ENCODE measurements at places on chromosomes 12 and 14.

- no peak for DNase-seq
These were observed 315.0 kb downstream of the SEC23A start for GRCh38 chr14:38788060-38788459.

GRCh38 chr12:113676547-113676946, 204.9 kb upstream of the LHX5 start:
- no peak for DNase-seq

DNA sequence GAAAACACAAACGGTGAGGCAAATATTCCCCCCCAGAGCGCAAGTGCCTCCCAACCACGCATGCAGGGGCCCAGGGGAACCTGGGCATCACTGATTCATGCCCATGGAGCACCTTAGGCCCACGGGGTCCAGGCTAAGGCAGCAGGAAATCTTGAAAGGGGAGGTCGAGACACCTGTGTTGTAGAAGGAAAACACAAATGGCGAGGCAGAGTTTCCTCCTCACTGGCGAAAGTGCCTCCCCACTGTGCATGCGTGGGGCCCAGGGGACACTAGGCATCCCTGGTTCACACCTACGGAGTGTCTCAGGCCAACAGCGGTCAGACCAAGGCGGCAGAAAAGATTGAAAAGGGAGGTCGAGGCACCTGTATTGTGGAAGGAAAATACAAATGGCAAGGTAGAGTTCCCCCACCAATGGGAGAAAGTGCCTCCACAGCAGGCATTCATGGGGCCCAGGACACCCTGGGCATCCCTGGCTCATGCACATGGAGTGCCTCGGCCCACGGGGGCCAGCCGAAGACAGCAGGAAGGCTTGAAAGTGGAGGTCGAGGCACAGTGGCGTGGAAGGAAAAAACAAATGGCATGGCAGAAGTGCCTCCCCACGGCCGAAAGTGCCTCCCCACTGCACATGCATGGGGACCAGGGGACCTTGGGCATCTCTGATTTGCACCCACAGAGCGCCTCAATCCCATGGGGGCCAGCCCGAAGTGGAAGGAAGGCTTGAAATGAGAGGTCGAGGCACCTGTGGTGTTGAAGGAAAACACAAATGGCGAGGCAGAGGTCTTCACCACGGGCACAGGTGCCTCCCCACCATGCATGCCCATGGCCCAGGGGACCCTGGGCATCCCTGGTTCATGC, 368.8 kb downstream of the ALG10 start:
- no peak for DNase-seq

DNA sequence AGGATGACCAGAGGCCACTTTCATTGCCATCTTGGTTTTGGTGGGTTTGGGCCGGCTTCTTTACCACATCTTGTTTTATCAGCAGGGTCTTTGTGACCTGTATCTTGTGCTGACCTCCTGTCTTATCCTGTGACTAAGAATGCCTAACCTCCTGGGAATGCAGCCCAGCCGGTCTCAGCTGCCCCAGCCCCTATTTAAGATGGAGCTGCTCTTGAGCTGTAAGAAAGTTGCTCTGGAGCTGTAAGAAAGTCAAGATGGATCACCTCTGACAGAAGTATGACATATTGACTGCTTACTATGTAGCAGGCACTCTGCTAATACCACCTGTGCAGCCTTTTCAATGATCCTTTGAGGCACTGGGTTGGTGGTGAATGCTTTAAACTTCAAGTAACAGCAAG, 52.1 kb downstream of the RIN3 start:
- no peak for DNase-seq

DNA sequence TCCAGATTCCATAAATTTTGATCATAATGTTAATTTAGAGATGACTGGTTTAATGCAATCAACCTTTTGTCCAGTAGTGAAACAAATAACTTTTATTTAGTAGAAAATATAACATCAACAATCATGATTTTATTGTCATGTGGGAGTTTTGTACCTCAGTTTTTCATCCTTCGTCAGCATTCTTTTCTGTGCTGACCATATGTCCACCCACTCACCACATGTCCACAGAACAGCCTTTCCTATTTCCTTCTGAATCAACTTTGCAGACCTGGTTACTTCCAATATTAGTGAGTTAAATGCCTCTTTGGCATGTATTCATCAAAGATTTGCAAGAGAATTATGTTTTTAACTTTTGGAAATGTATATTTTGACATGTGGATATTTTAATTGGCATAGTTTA, 36.8 kb upstream of the CNTN1 start:
- no peak for DNase-seq

DNA sequence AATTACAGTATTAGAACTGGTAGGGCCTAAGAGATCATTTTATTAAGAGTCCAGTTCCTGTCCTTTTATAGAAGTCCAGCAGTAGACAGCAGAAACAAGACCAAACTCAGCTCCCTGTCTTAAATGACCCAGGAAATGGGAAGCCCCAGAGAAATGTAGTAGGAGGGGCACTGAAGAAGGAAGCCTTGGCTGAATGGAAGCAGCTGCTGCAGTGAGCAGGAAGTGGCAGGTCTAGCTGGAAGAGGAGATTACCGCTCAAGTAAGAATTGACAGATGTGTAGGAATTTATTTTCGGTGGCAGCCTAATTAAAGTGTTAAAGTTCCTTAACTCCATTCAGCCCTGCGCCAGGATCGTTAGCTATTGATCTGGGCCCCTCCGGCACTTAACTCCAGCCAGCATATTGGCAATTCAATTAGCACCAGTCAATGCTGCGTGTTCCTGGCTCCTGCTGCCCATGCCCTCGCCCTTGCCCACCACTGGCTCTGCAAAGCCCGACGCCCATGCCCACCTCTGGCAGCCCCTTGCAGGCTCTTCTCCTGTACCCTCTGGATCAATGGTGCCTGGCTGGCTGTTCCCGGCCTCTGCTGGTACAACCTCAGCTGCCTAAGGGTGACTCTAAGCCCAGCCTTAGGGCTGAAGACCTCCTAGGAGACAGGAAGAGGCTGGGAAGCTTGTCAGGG, 21.1 kb downstream of the ZFHX2 start:
- no peak for DNase-seq

GRCh38 chr12:101957252-101957959, 80.0 kb downstream of the DRAM1 start:
- DNase-seq, result no peak

DNA sequence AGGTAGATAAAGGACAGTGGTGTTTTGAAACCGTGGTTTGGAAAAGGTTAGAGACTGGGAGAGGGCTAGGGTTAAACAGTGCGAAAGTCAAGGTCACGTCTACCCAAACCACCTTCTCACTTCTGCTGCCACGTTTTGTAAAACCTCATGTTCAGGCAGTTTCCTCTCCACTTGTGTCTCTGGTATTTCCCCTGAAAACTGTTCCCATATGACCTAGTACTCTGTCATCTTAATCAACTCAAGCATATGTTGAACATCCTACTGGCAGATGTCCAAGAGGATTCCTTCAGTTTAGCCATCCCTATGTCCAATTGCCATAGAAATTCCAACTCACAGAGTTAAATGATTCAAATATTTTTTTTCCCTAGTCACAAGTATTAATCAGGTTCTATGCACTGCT, 17.4 kb downstream of the CLEC4C start:
- no peak for DNase-seq

DNA sequence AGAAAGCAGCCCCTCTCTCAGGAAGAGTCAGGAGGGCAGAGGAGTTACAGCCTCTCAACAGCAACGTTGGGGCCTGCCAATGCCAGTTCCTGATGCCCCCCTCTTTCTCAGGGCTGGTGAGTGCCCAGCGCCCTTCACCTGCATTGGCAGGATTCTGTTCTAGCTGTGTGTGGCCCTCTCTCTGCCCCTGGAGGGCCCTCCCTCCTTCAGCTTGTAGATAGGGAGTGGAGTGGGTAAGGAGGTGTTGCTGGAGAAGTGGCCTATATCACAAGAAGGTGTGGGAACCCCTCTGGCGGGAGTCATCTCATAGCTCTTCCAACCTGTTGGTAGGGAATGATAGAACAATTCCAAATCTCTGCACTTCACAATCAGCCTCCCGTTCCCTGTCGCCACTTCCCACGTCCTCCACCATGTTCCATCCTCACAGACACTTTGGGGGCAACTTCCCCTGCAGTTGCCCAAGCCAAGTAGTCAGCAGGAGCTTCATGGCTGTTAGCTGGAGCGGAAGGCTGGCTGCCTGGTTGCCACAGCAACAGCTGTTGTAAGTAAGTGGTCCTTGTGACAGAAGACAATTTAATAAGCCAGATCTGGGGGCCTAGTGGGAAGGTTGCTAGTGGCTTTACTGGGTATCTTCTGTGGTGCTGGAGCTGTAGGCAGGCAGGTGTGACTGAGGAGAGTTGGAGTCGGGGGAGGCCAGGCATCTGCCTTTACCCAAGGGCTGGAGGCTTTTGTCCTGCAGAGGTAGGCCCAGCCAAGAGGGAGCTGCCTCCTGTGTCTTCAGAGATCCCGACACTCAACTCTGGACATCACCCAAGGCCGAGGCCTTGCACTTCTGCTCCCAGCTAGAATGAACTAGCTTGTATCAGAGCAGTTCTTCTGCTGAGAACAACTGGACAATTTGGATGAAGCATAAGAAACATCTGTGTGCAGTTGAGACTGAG, 38.4 kb downstream of the GALNT16 start:
- DNase-seq, result no peak

GRCh38 chr12:81274637-81275529, 197.0 kb downstream of the ACSS3 start:
- no peak for DNase-seq

- DNase-seq, result no peak
These were observed 190.4 kb downstream of the SLC5A8 start for GRCh38 chr12:101019667-101020066.

GRCh38 chr12:45310627-45310968, 94.7 kb downstream of the ANO6 start:
- no peak for DNase-seq

DNA sequence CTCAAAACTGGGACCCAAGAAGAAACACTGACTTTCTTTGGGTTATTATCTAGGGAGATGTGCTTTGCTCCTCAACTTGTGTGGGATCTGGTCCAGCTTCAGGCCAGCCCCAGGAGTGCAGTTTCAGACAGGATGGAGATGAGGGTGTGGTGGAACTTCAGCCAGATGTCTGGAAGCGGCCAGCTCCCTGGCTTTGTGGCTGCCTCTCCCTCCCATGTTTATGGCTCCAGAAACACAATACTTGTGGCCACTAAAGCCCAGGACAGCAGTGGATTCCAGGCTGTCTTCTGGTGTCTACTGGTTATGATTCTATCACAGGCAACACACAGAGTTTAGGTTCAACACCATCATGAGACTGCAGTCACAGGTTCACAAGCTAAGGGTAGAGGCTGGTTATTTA, 44.2 kb upstream of the EMP1 start:
- no peak for DNase-seq

GRCh38 chr12:67483871-67484554, 164.5 kb upstream of the DYRK2 start:
- DNase-seq, result no peak

- DNase-seq, result no peak
These were observed 37.1 kb downstream of the SLC8B1 start for GRCh38 chr12:113297621-113298471.

GRCh38 chr12:109714913-109715244, 1.3 kb downstream of the FAM222A start:
- DNase-seq, result no peak

DNA sequence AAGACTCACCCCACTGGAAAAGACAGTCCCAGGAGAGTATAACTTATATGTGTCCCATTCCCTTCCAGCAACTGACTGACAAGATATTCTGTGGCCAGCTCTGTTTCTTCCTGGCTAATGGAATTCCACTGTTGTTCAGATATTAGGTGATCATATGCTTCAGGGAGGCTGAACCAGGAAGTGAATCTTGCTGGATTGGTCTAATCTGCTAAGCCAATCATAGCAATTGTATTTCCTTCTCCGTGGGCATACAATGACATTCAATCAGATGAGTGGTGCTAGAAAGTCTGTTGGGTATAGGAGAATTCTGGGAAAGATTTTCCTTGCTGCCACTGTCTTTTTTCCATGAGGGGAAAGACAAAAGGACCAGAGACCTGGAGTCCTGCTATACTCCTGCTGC, 12.1 kb downstream of the PYGL start:
- no peak for DNase-seq

DNA sequence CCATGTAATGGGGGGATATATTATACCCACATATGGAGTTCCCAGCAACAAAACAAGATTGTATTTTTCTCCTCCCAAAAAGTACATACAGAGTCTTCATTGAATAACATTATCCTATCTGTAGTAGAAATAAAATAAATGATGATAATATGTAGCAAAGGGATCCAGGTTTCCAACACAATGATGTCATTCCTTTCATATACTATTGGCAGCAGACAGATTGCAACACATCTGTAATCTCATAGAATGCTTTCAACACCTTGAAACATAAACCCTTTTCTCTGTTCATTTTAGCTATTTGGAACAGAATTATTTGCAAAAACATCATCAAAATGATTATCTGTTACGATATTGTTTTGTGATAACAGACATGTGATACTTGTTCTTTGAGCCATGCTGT, 317.6 kb downstream of the DPF3 start:
- DNase-seq, result no peak

DNA sequence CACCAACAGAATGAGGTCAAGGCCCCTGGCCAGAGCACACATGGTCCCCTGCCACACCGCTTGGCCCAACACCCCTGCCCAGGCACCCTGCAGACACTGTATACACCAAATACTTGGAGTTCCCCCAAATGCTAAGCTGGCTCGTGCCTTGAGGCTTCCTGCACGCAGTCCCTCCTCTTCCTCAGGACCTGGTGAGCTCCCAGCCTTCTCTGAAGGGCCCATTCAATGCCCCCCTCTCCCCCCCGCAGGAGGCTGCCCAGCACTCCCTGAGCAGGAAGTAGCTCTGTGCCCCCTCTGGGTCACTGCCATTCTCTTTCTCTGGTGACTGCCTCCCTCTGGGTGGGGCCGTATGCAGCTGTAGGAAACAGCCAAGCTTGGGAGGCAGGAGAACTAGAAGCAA, 75.3 kb downstream of the ITPK1 start:
- no peak for DNase-seq

DNA sequence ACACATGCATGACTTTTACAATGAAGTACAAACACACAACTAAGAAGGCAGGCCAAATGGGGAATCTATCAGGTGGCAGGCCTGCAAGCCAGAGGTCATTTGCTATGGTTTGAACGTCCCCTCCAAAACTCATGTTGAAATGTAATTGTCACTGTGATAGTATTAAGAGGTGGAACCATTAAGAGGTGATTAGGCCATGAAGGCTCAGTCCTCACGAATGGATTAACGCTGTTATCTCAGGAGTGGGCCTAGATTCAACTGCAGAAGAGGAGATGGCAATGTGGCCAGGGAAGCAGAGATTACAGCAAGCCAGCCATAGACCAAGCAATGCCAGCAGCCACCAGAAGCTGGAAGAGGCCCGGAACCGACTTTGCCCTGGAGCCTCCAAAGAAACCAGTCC, 13.5 kb upstream of the ACTR6 start:
- no peak for DNase-seq

GRCh38 chr12:6262623-6263022, 47.9 kb upstream of the PLEKHG6 start:
- DNase-seq, result no peak

DNA sequence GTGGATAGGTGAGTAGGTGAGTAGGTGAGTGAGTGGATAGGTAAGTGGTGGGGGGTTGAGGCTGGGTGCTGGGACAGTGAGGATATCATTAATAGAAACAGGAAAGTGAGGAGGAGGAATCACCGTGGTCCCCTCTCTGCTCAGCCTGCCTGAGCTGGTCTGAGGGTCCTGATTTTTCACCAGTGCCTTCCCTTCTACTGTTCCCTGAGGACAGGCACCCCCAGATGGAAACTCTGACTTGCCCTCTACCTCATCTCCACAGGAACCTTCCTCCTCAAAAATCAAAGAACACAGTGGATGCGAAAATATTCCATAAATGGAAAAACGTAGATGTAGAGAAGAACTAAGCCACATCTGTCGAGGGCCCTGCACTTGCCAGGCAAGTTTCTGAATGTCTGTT, 1.9 kb downstream of the GPR68 start:
- DNase-seq, result no peak

GRCh38 chr12:26032719-26033241, 74.3 kb downstream of the RASSF8 start:
- no peak for DNase-seq

All from SIG-M5 (cell line).